ENCODE measurements at places on chromosomes 16 and 17.

GRCh38 chr17:78557598-78558039 lies 19.6 kb downstream of the DNAH17 start:
- no peak for DNase-seq

GRCh38 chr16:87202346-87202745 lies 114.8 kb downstream of the C16orf95 start:
- no peak for DNase-seq

GRCh38 chr17:59299400-59300092 lies 31.9 kb upstream of the YPEL2 start:
- no peak for DNase-seq

- DNase-seq: no peak
These were observed at the start of gene RAB11FIP4 for GRCh38 chr17:31391496-31391949. Gene RAB11FIP4 (plus strand): TSS chr17:31391675. CDS start chr17:31391853, 178 bp downstream.

GRCh38 chr17:48757524-48757961 lies 29.0 kb upstream of the HOXB13 start:
- DNase-seq: no peak

DNA sequence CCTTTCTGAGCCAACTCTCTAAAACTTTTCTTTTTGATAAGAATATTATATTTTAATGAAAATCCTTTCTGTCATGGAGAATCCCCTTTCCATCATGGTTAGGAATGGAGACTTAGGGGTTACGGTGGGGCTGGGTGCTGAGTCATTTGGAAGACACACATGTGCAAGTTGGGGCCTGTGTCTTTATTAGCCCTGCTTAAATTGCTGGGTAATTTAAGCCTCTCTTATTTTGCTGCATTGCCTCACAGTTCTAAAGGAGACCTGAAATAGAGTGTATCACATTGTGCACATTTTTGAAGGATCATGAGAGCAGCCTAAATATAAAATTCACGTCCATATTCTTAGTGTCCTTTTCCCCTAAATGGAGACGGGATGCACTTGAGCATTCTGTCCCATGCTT lies 61.8 kb upstream of the RBFOX1 start:
- DNase-seq: no peak

GRCh38 chr16:23293016-23293415 lies 9.1 kb upstream of the SCNN1B start:
- no peak for DNase-seq

DNA sequence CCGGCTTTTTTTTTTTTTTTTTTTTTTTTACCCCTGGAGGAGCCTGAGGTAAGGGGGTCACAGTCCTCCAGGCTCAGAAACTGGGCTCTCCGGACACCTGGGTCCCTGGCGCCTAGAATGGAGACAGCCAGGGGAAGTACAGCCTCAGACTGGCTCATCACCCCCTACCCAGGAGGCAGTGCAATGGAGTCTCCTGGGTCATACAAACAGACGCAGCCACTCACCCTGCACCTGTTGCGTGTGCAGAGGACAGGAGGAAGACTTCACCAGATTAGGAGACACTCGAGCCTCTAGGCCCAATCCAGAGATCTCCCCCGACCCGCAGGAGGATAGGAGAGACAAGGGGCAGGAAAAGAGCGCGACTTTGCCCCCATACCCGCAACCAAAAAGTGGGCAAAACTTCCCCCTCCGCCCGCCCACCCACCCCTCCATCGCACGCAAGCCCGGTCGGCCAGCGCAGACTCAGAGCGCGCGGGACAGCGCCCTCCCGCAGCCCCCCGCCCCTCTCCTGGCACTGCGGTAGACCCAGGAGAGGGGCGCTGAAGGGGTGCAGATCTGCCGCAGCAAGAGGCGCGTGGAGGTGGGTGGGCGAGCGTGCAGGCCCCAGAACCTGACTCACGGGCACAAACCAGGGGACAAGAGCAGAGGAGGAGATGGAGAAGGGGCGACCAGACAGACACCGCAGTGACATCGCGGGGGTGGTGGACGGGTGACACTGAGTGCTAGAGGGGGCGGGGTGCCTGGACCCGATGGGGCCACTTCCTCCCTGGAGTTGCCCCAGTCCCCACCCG lies 900 bp downstream of the HAP1 start:
- no peak for DNase-seq

DNA sequence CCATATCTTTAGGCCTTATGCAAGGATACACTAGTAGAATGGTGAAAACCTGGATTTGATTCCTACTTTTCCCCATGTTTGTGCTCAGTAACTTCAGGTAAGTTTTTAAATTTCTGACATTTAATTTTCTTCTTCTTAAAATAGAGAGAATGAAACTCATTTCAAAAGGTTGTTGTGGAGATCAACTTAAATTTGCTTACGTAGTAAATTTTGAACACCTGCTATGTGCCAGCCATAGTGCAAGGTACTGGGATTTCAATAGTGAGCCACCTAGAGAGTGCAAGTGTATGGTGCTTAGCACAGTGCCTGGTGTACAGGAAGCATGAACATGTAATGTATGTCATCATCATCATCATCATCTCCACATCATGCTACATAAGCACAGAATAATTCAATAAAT lies 73.6 kb upstream of the SMIM36 start:
- DNase-seq: no peak

DNA sequence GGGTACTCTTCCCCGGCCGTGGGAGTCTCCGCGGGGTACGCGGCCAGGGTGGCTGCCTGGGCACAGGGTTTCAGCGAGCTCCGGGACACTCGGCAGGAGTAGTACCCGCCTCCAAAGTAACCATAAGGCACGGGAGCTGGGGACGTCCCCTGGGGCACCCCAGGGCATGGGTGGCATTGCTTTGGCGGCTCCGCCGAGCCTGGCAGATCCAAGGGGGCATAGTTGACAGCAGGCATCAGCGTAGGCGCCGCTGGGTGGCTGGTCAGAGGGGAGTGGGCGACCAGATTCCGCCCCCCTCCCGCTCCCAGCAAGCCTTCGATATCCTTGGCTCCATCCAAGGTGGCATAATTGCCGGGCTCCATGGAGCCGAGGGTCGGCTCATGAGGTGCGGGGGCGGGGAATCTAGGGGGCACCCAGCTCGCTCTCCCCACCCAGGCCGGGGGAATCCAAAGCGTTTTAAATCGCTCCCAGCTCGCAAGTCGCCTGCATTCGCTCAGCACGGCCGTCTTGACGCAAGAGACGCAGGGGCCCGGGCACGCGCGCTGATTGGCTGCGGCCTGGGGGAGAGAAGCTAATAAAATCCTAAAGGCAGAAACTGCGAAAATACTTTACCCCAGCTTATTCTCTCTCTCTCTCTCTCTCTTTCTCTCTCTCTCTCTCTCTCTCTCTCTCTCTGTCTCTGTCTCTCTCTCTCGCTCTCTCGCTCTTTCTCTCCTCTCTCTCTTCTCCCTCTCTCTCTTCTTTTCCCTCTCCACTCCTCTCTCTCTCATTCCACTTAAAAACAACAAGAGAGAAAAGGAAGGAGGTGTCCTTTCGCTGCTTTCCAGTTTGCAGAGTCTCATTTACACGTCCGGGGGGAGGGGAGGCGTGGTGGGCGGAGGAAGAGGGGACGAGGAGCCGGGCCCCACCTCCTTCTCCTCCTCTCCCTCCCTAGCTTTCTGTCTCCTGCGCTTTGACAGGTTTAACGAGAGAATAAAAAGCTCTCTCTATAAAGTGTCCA lies at the start of gene HOXB13:
TSS of gene HOXB13 (minus strand) at position 519 of the 1,000 bp plus-strand sequence. CDS start at position 362, 157 bp downstream.
- DNase-seq: no peak

DNA sequence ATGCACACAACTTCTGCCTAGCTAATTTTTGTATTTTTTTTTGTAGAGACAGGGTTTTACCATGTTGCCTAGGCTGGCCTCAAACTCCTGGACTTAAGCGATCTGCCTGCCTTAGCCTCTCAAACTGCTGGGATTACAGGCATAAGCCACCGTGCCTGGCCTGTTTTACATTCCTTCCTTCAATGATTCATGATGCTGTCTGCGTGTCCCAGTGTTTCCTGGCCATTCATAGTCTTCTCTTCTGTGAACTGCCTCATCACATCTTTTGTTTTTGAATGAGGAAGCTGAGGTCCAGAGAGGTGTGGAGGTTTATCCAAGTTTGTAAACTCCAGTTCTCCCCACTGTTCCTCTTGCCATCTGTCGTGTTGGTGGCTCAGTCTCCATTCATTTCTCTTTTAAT lies 64.5 kb upstream of the MED9 start:
- no peak for DNase-seq

DNA sequence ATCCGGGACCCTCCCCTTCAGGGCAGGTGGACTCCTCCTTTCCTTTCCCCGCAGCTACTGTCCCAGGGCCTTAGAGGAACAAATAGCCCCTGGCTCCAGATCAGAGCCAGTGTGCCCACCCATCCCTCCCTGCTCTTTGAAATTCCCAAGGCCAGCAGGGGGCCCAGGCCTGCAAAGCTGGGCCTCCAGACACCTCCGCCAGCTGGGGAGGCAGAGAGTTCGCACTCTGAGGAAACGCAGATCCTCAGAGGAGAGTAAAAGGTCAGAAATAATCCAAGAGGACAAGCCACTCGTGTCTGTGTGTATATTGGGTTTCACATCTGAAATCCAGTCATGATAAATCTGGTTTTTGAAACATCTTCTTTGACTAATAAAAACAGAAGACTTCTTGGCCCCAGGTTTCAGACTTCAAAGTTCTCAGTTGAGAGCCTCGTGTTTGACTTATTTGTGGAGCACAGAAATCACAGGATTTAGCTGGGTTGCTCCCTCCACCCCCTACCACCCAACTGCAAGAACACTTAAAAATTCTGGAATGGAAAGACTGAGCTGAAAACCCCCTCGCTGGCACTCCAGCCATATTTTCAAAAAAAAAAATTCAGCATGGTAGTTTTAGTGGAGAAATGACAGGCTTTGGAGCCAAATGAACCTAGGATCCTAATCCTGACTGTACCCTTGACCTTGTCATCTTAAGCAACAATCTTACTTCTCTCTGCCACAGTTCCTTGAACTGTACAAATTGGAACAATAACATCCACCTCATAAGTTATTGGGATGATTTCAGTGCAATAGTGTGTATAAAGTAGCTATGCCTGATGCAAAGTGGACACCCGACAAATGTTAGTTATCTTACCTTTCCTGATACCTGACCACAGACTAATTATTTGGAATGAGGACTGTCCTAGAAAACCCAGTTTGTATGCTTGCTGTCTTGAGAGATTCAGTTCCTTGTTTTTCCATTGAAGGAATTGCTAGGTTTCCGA lies 44.5 kb upstream of the TBX2 start:
- DNase-seq: no peak

- no peak for DNase-seq
These were observed 2.5 kb downstream of the SEZ6 start for GRCh38 chr17:29003289-29003688.

DNA sequence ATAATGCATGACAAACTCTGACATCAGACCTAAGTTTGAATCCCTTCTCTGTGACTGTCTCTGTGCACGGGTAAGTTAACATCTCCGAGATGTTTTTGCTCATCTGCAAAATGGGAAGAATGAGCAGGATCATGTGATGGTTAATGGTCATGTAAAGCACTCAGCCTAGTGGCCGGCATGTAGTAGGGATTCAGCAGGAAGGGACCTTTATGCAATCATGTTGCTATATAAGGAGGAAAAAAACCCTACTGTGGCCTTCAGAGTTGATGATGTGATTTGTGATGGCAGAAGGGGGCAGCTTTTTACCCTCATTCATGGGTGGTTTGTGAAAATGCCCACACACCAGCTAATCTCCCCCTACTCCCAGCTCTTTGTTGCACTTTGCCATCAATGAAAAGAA lies 24.1 kb downstream of the CLEC16A start:
- no peak for DNase-seq

- no peak for DNase-seq
These were observed 32.0 kb downstream of the MBTPS1 start for GRCh38 chr16:84084570-84085270.

GRCh38 chr16:79772048-79772447 lies 171.5 kb upstream of the MAF start:
- no peak for DNase-seq

DNA sequence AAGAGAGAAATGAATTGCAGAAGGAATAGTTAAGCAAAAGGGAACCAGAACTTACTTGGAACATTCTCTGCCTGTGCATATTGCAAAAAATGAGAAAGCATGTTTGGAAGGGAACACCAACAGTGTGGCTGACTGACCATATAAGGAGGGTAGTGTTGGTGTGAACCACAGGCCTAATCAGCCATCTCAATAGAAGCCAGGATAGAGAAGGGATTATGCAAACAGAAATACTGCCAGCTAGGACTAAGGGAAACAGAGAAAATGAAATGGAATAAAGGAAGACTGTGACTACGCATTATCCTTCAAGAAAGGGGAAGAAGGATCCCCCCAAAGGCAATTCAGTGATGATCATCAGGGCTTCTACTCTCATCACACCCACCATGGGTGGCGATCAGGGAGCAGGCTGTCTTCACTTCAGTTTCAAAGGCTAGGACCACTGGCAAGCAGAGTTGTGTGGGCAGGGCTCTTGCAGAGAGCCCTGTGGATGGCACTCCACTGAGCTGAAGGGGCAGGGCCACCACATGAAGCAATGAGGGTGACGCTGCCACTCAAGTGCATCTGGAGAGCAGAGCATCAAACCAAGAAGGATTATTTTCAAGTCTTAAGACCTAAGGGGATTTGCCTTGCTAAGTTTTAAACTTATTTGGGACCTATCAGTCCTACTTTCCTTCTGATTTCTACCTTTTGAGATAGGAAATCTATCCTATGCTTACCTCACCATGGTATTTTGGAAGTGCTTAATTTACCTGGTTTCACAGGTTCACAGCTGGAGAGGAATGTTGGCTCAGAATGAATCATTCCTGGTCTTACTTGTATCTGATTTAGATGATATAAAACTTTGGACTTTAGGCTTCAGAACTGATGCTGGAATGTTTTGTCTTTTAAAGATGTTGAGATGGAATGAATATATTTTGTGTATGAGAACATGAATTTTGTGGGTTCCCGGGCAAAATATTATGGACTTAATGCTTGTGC lies 140.5 kb downstream of the SSH2 start:
- no peak for DNase-seq

DNA sequence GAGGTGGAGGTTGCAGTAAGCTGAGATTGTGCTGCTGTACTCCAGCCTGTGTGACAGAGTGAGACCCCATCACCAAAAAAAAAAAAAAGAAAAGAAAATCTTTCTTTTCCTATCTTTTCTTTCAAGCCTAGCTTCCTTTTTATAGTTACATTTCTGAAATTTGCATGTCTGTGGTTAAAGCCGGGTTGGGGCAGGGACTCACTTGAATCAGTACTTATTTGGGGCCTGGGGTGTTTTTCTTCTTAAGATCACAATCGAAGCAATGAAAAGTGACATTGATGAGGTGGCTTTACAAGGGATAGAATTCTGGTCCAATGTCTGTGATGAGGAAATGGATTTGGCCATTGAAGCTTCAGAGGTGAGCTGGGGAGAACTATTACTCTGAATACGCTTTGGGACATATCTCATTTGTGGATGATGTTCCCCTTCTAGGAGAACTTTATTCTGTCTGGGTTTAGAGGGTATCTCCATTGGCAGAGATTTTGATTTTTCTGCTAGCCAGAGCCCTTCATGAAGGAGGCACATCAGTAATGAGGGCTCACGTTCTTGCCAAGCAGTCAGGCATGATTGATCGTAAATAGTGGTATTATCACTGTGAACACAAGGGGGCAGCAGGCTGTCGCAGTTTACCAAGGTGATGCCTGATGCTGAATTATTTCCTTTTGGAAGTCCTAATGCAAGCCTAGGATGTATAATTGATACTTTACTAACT lies 14.3 kb downstream of the KPNB1 start:
- no peak for DNase-seq

- no peak for DNase-seq
These were observed 14.2 kb downstream of the SLC7A5 start for GRCh38 chr16:87854907-87855683.

Data from omental fat pad (tissue), 4 donors.